ENCODE measurements at places on chromosomes 5 and 9.

DNA sequence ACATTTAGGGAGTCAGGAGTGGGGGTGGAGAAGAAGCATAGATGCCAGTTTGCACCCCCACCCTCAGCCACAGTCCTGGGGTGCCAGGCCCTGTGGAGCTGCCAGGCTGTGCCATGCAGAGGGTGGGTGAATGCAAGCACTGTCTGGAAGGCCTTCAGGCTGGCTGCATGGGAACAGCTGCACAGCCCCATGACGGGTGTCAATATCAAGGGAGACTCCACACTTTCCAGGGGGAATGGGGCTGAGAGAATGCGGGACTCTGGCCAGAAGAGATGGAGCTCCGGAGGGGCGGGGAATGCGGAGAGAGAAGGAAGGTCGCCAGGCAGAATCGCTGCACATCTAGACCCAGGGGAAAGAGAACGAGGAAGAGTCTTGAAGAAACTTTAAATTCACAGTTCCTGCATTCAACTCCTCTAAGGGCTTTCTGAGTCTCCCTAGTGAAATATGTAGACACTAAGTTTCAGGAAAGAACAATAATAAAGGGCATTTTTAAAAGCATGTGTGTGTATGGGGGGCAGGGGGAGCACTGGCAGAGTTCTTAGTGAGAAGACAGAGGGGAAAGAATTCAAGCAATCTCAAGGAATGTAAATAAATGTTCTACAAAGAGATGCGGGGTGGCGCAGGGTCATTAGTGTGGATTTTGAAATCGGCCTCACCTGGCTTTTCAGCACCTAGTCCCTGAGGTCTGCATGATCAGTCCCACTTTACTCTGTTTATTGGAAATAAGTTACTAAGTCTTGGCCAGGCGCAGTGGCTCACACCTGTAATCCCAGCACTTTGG, 59.1 kb downstream of the BOD1 start:
- no peak for DNase-seq

DNA sequence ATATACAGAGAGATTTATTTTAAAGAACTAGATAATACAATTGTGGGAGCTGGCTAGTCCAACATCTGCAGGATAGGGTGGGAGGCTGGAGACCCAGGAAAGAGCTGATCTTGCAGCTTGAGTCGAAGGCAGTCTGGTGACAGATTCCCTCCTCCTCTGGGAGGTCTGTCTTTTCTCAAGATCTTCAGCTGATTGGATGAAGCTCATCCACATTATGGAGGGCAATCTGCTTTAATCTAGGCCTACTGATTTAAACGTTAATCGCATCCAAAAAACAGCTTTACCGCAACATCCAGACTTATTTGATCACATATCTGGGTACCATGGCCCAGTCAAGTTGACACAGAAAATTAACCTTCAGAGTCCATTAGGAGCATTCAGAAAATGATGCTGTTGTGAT, 168.1 kb downstream of the ATPSCKMT start:
- no peak for DNase-seq

DNA sequence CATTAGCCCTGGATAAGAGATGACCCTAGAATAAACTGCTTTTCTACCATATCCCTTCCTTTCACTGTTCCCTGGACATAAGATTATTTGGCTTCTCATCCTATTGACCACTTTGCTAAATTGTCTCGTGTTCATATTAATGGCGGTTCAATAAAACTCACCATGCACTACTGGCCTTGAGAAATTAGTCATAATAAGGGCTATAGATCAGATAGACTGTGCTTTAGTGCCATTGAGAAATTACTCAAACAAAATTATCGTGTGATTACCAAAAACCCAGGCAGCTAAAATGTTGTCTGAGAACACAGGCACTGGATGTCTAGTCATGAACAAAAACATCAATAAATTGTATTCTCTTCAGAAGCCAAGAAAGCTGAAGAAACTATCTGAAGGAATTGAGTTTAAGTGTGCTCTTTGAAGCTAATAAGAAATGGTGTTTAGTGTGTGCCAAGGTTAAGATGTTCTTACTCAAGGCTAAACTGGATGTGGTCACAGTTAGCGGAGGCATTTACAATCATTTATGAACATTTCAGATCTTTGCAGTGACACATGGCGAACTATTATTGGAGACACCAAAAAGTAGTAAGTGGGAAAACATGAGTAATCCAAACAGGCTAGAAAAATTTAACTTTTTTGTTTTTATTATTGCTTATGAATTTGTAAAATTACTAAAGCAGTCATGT, 460.4 kb upstream of the RORB start:
- no peak for DNase-seq

- DNase-seq: no peak
Measured at GRCh38 chr9:17624571-17624970, 45.7 kb downstream of the SH3GL2 start.

GRCh38 chr9:77585335-77585786, 62.8 kb downstream of the GNA14 start:
- peak; percentile 70 for DNase-seq

GRCh38 chr5:141866096-141866495, 12.1 kb downstream of the PCDH1 start:
- DNase-seq: no peak

GRCh38 chr5:139565411-139566305, 4.5 kb downstream of the UBE2D2 start:
- peak; percentile 84 for DNase-seq

- no peak for DNase-seq
Measured at GRCh38 chr9:108001237-108001636, 511.7 kb upstream of the KLF4 start.

DNA sequence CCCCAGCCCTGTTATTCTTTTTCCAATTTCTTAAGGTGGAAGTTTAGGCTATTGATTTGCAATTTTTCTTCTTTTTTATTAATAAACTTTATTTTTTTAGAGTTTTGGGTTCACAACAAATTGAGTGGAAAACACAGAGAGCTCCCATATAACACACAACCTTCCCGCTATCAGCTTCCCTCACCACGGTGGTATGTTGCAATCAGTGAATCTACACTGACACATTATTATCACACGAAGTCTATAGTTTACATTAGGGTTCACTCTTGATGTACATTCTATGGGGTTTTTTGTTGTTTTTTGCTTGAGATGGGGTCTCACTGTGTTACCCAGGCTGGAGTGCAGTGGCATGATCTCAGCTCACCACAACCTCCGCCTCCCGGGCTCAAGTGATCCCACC, 4.8 kb upstream of the NFX1 start:
- DNase-seq: no peak

DNA sequence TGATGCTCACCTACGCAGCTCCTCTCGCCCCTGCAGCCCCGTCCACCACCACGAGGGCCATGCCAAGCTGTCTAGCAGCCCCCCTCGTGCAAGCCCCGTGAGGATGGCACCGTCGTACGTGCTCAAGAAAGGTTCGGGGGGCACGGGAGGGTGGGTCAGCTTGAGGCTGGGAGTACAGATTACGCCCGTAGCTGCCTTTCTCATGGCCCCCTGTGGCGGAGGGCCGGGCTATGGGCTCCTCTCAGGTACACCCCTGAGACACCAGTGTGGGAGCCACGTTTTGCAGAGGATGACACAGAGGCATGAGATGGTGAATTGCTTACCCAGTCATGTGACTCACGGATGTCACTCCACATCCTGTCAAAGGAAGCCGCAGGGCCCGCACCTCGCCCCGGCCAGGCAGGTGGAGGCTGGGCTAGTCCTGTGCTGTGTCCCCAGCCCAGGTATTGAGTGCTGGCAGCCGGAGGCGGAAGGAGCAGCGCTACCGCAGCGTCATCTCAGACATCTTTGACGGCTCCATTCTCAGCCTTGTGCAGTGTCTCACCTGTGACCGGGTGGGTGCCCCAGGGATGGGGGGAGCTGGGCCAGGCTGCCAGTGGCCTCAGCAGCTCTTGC, 33.7 kb downstream of the USP20 start:
- DNase-seq: no peak

GRCh38 chr5:18321262-18321942, 687.1 kb downstream of the TAF11L14 start:
- DNase-seq: no peak

DNA sequence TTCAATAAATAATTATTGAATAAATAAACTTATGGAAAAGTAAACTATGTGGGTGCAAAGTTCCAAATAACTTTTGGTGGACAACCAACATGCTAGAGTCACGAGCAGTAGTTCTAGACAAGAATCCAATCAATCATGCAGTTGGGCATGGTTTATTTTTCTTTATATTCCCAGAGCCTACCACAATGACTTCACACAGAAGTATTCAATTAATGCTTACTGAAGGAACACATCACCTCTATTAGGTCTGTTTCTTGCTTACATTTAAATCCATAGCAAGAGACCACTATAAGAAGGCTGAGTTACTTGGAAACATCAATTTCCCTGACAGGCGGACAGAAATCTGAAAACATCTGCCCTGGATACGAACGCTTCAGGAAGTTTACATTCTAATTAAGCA, 214.2 kb downstream of the TMEM232 start:
- DNase-seq: no peak

DNA sequence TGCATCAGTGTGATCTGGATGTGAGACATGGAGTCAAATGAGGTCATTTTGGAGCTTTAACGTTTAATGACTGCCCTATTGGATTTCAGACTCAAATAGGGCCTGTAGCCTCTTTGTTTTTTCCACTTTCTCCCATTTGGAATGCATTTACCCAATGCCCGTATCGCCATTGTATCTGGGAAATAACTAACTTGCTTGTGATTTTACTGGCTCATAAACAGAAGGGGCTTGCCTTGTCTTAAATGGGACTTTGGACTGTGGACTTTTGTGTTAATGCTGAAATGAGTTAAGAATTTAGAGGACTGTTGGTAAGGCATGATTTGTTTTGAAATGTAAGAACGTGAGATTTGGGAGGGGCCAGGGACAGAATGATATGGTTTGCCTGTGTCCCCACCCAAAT, 494.6 kb downstream of the CHSY3 start:
- no peak for DNase-seq

- DNase-seq: no peak
Measured at GRCh38 chr5:154194345-154195329, 4.1 kb downstream of the GALNT10 start.

DNA sequence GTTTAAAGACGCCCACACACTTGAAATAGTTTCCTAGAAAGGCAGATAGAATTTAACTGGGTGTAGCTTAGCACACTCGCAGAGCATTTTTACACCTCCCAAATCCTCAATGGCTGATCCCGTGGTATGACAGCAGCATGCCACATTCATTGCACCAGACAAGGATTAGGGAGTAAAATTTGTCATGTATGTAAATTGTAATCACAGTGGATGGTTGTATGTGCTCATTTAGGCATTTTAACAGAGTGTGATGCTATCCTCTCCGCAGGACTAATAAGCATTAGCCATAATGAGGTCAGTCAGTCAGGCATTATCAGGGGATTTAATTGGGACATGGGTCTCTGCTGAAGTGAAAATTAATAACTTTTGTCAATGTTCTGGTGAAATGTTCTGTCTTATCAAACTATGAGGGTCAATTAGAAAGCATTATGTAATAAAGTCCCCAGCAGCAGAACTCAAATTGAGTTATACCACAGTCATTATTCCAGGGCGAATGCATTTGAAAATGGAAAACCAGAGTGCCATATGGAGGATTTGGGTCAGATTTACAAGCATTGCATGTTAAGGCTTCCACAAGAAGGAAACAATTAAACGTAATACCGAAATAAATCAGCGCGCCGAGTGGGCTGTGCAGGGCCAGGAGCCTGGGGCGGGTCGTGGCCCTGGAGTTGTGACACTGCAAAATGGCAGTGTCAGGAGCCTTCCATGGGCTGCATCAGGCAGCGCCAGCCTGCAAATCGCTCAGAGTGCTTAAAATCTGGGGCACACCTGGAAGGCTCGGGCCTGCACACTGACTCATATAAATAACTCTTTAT, 602.2 kb downstream of the BNC2 start:
- no peak for DNase-seq

- DNase-seq: no peak
Measured at GRCh38 chr9:1495282-1496030, 445.3 kb downstream of the DMRT2 start.

GRCh38 chr5:167020418-167020817, 1271.0 kb upstream of the WWC1 start:
- DNase-seq: no peak

GRCh38 chr5:10474521-10475075, 32.9 kb downstream of the ROPN1L start:
- no peak for DNase-seq

GRCh38 chr5:16930496-16930895, 5.6 kb downstream of the MYO10 start:
- DNase-seq: no peak

DNA sequence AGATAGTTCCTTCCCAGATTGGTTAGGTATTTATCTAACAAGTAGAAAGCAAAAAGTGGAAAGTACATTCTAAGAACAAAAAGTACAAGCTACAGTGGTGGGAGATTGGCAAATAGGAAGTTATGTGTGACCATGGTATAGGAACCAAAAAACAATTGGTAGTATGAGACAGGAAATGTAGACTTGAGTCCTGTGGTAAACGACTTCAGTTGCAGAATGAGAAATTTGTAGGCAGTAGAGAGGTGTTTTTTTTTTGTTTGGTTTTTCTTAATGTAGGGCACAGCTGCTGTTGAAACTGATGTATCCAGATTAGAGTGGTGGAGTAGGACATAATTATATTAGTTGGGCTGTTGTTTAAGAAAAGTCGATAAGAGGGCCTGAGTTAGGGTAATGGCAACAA, 72.0 kb downstream of the CCNH start:
- peak; percentile 81 for DNase-seq

GRCh38 chr5:177175336-177175735, 41.8 kb downstream of the NSD1 start:
- DNase-seq: no peak

DNA sequence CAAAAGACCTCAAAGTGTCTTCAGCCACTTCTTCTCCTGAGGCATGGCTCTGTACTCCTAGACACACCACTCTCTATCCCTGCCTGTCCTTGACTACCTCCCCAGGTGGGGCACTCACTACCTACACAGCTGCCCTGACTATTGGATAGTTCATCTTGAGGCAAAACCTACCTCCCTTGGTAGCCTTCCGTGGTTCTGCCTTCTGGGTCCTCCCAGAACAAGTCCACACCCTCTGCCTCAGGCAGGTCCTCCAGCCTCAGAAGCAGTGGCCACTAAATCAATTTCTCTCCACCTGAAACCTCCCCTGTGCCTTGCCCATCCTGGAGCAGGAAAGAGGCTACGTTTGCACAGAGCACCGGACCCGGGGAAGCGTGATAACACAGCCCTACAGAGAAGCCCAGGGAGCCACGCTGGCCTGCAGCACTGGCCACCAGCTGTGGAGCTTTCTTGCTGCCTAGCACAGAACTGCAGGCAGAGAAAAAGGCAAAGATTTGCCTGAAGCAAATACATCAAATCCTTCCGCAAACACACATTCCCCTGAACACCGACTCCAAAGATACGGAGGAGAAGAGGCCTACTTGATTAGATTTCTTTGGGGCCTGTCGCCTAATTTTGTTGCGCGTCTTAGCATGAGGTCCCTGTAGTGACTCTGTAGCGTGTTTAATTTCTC, 141.8 kb downstream of the C9orf50 start:
- DNase-seq: no peak

DNA sequence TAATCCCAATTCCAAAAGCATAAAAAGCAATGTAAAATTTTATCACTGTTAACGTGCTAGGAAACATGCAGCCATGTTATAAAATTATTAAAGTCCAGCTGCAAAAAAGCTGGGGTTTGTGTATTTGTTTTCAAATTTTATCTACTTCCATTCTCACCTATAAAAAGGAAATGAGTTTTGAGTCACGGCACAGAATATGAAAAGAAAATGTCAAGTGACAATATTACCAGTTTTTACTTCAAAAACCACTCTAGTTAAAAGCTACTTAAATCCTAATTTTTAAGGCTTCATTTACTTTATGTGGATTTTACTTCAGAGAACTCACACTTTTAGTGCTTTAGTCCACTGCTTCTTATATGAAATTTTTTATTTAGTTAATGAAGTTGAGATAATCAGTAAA, 72.7 kb upstream of the IFNE start:
- DNase-seq: no peak

Measured in hematopoietic multipotent progenitor cell treated with erythropoietin and hydrocortisone succinate and interleukin-3 and kit ligand, for 4 days (in vitro differentiated cells).